Activated CD4-positive, CD25-positive, alpha-beta regulatory T cell treated with anti-CD3 and anti-CD28 coated beads, Interleukin-2, amount 50 U/mL, for 72 hours (primary cell): ENCODE measurements at places on chromosomes 3 and 15.

GRCh38 chr3:52794612-52795099 is at the start of gene ITIH3:
TSS of gene ITIH3 (plus strand) at chr3:52794796. CDS start at chr3:52794804, 8 bp downstream.
- DNase-seq: no peak

DNA sequence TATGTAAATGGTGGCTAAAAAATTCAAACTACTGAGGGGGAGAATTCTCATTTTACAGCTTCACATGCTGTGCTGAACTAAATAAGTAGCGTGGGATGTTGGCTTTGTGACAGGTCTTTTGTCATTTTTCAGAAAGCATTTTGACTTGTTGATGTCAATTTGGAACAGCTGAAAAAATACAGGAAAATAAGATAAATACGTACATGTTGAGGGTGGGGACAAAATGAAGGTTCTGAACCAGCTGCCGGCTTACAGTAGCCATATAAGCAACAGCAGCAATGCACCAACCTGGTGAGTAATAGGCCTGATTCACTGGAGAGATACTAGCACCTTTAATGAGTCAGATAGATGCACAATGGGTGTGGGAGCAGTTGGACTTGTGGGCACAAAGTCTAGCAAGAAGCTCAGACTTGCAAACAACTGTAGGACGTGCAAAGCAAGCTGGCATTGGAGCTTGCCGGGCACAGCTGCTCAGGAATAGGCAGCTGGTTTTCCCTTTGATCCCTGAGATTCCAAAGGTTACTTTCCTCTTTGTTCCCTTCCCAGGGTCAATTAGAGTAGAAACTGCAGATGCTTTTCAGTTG is 12.9 kb downstream of the B3GNT5 start:
- DNase-seq: no peak

- no peak for DNase-seq
These were observed 822.0 kb downstream of the CADM2 start for GRCh38 chr3:85780806-85781205.

- no peak for DNase-seq
These were observed 234.5 kb upstream of the ZBTB20 start for GRCh38 chr3:115381573-115381912.

- DNase-seq: no peak
These were observed 75.6 kb downstream of the FAM174B start for GRCh38 chr15:92579931-92580470.

- no peak for DNase-seq
These were observed 19.9 kb downstream of the RBPMS2 start for GRCh38 chr15:64755427-64755940.

DNA sequence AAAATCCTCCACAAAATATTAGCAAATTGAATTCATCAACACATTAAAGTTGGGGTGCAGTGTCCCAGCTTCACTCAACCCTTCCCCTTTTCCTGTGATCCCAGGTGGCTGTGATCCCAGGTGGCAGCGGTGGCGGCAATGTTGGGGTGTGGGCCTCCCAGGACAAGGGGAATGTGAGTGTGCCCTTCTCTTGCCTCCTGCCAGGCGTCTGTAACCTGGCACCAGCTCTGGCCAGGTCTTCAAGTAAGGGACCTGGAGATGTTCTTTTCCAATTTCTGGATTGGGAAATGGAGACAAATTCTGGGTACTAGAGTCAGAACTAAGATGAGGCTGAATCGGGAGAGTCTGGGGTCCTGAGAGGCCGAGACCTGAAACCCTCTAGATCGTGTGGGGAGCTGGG is 20.1 kb downstream of the GOLGA6A start:
- no peak for DNase-seq

DNA sequence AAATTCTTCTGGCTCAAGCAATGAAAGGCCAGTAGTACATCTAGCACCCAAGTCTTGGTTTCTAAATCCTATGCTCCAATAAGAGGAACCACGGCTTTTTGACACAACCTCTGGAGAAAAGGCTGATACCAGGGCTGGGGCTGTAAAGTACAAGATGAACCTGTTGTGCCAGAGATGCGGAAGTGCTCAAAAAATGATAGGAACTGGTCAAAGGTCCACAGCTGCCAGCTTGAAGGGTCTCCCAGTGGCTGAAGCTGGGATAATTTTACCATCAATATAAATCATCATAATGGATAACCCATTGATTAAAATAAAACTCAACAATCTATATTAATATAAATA is 558 bp upstream of the NCEH1 start:
- DNase-seq: no peak

DNA sequence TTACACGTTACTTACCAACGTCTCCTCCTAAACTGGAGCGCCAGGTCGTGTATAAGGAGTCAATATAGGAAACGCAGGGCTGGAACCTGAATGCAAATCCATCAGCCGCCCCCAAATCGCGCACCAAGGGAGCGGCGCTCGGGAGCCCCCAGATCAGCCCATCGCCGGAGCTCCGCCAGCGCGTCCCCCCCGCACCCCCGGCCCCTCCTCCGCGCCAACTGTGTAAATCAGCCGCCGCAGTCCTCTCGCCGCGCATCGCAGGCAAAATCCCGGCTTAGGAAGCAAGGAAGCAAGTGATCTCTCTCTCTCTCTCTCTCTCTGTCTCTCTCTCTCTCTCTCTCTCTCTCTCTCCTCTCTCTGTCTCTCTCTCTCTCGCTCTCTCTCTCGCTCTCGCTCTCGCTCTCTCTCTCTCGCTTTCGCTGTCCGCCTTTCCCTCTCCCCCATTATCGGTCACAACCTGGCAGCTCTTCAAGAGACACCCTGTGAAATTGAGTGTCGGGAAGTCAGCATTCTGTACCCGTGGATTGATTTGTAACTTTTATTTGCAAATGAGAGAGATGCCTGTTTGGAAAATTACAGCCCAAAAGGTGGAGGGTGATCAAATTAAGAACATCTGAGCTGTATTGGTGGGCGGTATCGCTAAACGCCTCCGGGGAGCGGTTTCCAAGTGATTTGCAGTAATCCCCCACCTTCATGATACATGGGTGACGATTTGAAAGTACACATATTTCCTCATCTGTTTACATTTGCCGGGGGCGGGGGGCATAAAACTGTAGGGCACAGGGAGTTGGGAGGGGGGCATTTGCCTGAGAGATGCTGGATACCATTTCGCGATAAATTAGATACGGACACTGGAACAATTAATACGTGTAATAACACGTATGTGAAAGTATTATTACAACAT is 645 bp upstream of the SLITRK3 start:
- DNase-seq: no peak

- no peak for DNase-seq
These were observed 178.9 kb upstream of the THRB start for GRCh38 chr3:24673596-24673995.

- DNase-seq: no peak
These were observed 79.6 kb upstream of the GADL1 start for GRCh38 chr3:30974071-30974470.
